GM13977 (cell line): ENCODE measurements at places on chromosomes 3 and 15.

DNA sequence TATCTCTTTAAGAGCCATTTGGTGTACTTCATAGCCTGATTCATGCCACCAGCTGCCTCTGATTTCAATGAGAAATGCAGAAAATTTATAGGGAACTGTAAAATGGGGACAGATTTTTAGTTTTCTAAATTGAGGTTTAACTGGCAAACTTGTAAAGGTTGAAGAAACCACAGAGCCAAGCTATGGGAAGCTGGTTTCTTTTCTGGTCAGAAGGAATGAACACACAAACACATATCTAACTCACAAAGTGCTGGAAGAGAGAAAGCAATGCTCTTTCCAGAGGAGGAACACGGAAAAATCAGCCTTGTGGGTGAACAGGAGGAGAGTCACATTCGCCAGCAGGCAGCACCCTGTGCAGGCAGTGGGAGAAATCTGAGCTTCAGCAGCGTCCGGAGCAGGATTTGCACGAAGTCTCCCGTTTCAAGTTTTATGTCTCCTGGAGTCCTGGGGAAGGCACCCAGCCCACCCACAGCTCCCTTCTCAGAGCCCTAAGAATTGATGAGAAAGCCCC, 481 bp downstream of the MASP1 start:
- DNase-seq, result no peak

GRCh38 chr3:144894576-144894975, 923.0 kb downstream of the DIPK2A start:
- no peak for DNase-seq

DNA sequence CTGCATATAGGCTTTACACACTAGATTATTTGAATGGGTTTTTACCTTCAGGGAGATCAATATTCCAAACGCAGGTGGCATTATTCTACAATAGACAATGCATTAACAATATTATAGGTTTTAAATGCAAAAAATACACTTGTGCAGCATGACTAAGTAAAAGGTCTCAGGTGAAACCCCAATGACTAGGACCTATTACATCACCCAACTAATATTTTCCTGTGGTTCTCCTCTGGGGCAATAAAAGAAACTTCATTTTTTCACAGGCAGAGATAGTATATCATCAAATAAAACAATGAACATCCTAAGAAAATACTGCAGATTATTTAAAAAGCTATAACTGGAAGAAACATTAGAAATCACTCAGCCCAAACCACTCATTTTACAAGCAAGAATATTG, 375.3 kb downstream of the ROBO1 start:
- no peak for DNase-seq

DNA sequence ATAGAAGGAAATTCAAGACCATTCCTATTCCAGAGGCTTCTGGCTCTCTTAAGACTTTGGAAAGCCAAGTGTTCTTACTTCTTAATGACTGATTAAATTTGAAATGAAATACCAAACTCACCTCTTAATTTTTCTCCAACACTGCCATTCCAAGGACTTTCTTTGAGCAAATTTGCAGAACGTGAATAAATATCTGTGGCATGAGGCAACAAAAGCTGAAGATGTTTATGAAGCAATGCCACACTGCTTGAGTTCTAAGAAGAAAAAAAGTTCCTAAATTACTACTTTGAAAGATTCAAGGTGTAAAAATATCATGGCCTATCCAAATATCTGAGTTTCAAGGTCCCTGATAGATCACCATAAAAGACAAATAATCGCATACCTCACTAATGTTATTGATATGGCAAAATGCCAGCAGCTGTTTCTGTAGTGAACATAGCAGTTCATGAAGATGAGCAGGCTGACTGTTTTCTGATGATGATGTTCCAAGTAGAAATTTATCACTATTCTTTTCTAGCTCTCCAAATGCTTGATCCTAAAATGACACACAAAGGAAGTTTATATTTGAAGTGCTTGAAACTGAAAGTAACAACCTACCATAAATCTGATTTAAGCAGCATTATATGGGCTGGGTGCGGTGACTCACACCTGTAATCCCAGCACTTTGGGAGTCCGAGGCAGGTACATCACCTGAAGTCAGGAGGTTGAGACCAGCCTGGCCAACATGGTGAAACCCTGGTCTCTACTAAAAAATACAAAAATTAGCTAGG, 104.4 kb downstream of the HERC1 start:
- no peak for DNase-seq

DNA sequence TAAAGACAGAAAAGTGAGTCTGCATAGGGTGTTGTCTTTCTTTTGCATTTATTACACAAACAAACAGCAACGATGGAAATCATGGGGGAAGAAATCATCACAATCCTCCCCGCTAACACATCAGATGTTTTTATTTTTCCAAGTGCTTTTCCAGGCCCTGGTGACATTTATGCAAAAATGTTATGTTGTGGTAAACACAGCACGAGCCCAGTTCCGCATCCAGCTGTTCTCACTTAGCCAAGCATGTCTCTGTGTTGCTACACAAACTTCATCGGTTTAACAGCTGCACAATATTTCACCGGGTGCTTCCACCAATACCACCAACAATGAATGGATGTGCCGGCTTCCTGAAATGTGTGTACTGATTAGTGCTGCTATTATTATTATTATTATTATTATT, 53.7 kb upstream of the ABHD17C start:
- no peak for DNase-seq

DNA sequence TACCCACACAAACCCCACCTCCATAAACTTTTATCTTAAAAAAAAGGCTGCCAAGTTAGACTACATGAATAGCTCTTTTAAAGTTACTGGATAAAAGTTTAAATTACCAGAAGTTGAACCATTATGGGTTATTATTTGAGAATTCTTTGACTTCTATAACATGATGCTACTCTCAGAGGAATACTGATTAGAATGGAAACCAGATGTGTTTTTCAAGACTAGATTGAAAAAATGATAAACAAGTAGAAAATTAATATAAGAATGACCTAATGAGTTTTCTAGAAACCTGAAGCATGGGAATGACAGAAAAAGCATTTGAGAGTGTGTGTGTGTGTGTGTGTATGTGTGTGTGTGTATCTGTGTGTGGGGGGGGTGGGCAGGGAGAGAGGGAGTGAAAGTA, 12.4 kb upstream of the FGF7 start:
- no peak for DNase-seq

GRCh38 chr3:177451864-177452830, 254.9 kb upstream of the TBL1XR1 start:
- DNase-seq, result no peak

GRCh38 chr3:34268032-34268709, 469.7 kb downstream of the PDCD6IP start:
- no peak for DNase-seq

GRCh38 chr3:140343211-140344081, 334.4 kb upstream of the TRIM42 start:
- DNase-seq, result no peak

GRCh38 chr3:69252631-69253030, 130.2 kb upstream of the LMOD3 start:
- DNase-seq, result no peak

DNA sequence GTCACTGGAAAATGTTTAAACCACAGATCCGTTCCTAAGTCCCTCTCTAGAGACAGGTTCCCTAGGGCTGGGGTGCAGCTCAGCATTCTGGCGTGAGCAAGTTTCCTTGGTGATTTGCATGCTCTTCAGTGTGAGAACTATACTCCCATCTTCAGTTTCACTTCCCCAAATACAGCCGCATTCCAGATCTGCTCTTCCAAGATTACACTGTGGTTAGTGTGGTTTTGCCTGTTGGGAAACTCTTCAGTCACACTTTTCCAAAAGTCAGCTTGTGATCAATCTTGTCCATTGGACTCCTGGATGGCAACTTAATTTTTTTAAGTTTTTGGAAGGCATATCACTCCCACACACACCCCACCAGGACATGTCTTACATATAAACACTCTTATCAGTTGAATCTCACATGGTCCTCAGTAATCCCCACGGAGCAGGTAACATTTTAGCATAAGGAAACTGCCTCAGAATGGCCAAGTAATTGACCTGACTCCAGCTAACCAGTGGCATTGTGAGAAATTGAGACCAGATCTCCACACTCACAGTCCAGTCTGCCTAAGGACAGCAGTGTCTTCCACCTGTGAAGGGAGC, 33.5 kb upstream of the PTPN23 start:
- peak; percentile 76 for DNase-seq

DNA sequence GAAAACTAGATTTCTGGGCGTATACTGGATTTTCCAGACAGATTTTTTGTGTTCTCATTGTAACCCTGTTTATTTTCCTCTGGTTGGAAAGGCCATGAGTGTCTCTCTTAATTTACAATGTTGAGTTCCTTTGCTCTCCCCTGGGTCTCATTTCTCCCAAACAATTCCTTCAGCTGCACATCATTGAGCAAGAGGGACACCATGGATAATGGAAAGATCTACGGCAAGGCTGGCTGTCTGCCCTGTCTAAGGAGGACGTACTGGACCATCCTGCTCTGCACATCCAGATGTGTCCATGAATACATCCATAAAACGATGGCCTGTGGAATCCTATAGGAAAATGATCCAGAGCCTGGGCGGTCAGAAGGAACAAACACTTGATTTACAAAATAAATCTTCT, 258.1 kb upstream of the MCTP2 start:
- DNase-seq, result no peak

DNA sequence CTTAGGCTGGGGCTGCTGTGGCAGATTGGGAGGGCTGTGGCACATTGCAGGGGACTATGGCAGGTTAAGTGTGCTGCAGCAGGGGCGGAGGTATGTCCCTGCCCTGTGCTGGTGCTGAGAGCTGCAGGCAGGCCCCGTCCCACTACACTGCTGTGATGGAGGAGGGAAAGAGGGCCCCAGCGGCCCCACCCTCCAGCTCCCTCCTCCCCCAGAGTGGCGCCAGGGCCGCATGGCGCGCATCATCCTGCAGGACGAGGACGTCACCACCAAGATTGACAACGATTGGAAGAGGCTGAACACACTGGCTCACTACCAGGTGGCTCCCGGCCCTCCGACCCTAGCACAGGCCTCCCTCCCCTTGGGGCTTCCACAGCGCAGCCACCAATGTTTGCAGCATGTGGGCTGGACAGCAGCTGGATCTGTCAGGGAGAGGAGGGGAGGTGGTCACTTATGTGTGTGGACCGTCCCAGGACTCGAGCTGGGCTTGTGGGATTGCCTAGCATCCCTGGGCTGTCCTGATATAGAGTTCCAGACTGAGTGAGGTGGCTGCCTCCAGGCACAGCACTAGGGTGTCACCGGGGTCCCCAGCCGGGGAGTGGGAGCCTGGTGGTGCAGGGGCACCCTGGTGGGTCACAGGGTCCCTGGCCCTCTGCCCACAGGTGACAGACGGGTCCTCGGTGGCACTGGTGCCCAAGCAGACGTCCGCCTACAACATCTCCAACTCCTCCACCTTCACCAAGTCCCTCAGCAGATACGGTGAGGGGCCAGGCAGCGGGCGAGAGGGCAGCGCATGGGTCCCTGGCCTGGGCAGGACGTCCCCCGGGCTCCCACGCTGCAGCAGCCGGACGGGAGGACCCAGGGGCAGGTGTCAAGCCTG, 46.1 kb downstream of the PLXNA1 start:
- DNase-seq, result no peak
